ENCODE measurements at places on chromosomes 1 and 21. TPM values are rescaled to one million over a fixed set of nuclear protein-coding genes. Genes with fewer than 3 reads are reported as not detected.

DNA sequence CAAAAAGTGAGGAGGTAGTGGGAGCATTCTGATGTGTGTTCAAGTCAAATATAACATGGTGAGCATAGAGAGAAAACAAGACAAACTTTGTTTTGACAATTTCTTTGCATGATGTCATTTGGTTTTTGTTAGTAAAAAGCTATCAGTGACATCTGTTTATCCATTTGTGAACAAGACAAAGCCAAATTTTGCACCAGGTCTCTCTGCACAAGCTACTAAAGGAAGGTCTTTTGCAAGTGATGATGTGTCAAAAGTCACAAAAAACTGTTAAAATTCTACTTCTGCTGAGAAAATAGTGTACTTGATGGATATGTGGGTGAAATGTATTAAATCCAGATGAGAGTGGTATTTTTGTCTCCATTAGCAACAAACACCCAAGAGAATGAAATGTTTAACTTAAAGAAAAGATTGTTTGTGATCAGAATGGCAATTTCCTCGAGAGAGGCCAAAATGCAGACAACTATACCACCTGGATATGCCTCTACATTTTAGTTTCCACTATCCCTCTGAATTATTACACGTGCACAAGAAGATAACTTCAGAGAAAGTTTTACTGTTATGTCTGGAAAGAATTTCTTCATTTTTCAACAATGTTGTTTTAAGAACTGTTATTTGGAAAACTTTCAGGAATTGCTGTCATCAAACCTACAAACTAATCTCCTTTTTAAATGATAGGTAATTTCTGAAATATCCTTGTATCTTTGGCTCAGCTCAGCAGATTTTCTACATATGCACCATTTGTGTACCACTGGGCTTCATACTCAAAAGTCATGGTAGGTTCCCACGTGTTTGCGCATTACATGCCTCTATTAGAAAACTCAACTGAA lies 807.4 kb upstream of the ADGRL2 start:
- no peak for DNase-seq

The GNAT2 gene
- total RNA-seq: not detected

GRCh38 chr1:226967665-226968064 lies 27.6 kb downstream of the COQ8A start:
- no peak for DNase-seq

DNA sequence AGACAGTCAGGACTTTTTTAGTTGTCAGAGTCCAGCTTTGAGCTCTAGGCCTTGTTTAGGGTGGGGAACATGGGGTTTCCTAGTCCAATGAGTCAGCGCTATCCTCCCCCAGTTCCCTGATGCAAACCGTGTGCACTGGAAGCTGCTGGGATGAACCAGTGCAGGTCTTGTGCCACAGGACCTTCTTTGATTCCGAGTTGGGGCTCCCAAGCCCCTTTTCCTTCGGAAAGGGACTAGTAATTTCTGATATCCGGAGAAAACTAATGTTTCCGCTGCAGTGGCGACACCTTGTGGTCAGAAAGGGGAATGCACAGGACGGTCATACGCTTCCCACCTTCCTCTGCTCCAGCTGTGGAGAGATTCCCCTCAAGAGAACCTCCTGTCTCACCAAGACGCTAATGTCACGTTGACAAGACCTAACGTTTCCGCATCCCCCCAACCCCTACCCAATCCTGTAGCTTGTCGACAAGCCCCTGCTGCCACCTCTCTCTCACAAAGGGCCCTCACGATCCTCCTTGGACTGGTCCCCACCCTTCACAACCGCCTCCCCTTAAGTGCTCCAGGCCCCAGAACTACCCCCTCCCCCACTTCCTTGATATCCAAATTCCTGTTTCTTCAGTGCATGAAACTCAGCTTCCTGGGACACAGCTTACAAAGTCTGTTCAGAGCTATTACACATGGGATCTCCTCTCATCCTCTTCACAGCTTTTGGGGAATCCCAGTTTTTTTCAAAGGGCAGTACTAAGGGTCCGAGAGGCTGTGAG lies 30.9 kb downstream of the GPA33 start:
- DNase-seq: peak; percentile 89

DNA sequence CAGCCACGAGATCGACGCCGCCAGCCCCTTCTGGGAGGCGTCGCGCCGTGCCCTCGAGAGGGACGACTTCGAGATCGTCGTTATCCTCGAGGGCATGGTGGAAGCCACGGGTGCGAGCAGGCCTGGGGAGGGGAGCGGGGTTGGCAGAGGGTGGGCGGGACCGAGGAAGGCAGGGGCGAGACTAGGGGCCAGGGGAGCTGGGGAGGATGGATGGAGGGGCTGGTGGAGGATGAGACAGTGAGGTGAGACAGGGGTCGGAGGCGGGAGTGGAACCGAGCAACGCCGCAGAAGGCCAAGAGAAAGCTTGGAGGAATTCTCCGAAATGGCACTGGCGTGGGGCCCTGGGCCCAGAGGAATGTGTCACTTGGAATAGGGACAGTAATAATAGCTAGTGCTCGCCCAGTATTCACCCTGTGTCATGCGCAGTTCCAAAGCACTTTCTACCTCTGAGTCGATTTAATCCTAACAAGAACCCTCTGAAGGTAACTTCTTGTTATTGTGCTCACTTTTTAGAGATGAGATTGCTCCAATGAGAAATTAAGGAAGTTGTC lies 3.5 kb downstream of the KCNJ9 start:
- peak; percentile 76 for DNase-seq

DNA sequence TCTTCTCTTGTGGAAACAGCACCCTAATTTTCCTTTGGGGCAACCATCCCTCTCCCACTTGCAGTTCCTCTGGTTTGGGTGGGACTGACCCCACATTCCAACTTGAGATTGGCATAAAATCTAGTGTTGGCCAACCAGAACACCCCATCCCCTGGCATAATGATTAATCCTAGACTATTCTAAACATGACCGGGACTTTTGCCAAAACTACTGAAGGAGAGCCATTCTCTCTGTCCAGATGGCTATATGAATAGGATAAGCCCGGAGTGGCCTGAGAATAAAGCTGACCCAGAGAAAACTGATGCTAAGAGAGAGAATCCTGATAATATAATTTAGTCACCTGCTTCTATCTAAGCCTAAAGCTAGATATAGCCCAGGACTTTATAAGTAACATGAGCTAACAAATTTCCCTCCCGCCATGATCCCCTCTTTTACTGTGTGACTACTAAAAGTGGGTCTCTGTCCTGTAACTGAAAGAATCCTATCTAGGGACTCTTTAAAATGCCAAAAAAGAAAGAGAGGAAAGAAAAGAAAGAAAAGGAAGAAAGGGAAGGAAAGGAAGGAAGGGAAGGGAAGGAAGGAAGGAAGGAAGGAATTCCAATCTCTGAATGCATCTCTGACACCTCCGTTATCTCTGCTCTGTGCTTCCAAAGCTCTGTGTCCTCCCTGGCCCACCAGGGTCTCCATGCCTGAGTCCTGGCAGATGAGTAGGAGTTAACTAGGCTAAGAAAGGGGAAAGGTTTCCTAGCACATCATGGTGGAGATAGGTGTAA lies 28.0 kb upstream of the NRDC start:
- DNase-seq: no peak

DNA sequence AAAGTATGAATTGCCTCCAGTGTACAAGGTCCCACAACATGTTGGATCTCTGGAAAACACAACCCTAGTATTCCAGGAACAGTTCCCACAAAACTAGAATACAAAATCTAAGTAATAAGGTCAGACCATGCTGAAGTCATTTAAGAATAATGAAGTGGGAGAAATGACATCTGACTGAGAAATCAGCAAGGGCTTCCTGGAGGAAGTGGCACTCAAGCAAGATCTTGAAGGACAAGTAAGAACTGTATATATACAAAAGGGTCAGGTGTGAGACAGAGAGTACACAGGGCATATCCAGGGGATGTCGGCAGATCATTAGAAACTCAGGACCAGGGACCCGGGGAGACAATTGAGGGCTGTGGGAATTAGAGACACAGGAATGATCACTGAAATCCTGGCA lies 18.7 kb downstream of the MIS18A start:
- DNase-seq: no peak

- no peak for DNase-seq
These were observed 88.5 kb upstream of the GPR88 start for GRCh38 chr1:100449477-100449876.

The F13B gene
- total RNA-seq: not detected

DNA sequence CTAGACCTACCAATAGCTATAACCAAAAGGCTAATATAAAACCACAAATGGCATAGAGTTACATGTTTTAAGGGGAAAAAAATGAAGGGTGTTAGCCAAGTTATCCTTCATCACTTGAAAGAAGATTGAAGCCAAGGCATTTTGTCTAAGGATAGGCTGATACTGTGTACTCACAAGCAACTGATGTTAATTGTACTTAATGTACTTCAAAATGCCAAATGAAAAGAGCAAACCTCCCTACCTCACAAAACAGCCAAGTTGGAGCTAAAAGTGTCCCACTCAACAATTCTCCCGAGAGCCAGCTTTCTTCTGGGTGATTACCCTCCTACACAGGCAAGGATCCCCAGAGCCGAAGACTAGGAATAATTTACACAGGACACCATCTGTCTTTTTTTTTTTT lies 4.4 kb upstream of the IGSF3 start:
- DNase-seq: no peak

- DNase-seq: no peak
These were observed 11.4 kb upstream of the DNASE2B start for GRCh38 chr1:84386716-84387479.

The LRRC71 gene
- total RNA-seq: 1.3 TPM

GRCh38 chr1:55192093-55192492 lies 23.1 kb downstream of the USP24 start:
- DNase-seq: no peak

The EXO1 gene
- total RNA-seq: 0.65 TPM

DNA sequence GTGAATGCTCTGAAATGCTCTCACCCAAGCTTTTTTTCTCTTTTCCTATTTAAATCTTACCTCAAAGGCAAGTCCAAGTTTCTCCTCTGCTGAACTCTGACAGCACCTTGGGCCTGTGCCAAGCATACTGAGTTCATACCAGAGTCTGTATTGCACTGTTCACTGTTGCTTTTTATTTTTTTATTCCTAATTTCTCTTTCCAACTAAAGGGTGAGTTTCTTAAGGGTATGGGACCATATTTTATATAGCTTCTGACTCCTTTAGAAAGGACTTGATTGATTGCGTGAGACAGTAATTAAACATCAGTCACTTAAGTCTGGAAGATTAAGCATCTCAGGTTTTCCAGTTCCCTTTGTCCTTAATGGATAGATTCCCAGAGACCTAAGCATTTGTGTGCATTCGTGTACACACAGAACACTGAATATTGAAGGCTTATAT lies 69.9 kb downstream of the CACHD1 start:
- DNase-seq: peak; percentile 86

DNA sequence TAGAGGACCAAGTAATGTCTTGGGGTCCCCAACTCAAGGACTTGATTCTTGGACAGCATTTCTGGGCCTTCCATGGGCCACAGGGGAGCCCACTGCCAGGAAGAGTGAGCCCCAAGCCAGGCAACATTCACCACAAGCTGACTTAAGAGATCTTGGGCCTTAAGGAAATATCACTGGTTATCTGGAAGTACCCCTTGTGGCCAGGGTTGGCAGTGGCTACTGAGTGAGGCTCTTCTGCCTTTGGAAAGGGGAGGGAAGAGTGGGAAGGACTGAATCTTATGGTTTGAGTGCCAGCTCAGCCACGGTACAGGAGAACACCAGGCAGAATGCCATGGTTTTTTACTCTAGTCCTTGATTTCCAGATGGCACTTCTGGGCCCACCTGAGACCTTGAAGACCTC lies 228.9 kb upstream of the RGS18 start:
- DNase-seq: no peak

All from aorta (tissue), 5 donors.